ENCODE measurements at places on chromosomes 4 and X.

- DNase-seq: peak; percentile 87
Observed at GRCh38 chrX:118726887-118727685, at the start of gene IL13RA1. IL13RA1 (plus strand) TSS chrX:118727606; CDS start chrX:118727639, 33 bp downstream.

DNA sequence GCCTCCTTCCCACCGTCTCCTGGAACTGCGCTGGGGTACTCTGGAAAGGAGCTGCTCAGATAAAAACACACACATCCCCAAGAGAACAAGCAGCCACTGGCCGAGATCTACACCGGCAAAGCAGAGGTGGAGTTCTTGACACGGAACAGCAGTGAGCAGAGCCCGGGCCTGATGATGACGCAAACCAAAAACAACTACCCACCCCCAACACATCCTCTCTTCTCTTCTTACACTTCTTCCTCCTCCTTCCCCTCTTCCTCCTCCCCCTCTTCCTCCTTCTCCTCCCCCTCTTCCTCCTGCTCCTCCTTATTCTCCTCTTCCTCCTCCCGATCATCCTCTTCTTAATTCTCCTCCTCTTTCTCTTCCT lies 4.6 kb downstream of the PNMA5 start:
- DNase-seq: no peak

DNA sequence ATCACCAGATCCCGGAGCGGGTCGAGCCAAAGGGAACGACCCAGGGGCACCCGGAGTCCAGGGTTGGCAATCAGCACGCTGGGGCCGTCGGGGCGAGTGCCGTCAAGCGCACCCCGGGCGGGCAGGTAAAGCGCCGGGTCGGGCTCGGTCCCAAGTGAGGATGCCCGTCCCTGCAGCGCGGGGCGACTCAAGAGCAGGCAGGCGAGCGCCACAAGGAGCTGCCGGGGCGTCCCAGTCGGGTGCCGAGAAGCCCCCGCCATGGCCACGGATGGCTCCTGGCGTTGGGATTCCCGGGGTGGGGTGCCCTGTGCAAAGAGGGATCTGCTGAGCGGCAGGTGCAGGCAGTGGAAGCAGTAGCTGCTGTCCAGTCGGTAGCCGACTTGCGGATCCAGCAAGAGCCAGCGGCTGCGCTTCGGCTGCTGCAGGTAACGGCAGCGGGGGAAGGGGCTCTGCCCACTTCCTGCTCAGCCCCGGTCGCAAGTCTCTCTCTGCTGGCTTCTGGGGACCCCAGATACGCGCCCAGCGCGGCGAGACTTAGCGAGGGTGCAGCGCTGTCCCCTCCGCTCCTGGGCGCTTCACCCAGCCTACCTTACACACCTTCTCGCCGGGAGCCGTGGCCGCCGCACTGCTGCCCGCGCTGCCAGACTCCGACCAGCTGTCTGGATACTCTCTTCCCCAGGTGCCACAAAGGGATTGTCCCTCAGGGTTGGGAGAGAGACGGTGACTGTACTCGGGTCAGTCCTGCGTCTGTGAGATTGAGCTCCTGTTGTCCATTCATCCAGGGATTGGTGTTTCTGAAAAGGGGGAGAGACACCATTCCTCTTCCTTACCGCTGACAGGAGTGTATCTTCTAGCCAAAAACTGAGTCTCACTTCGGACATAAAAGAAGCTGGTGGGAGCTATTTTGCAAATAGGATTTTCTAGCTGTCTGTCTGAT lies at the start of gene FREM3:
TSS of gene FREM3 (minus strand) at position 260 of the 937 bp plus-strand sequence. CDS start at position 260, 0 bp downstream.
- DNase-seq: no peak

- no peak for DNase-seq
Observed at GRCh38 chrX:150771116-150771515, 77.9 kb downstream of the MTMR1 start.

- no peak for DNase-seq
Observed at GRCh38 chr4:125235971-125236370, 78.8 kb upstream of the FAT4 start.

- no peak for DNase-seq
Observed at GRCh38 chr4:169045862-169046584, 36.0 kb upstream of the CBR4 start.

DNA sequence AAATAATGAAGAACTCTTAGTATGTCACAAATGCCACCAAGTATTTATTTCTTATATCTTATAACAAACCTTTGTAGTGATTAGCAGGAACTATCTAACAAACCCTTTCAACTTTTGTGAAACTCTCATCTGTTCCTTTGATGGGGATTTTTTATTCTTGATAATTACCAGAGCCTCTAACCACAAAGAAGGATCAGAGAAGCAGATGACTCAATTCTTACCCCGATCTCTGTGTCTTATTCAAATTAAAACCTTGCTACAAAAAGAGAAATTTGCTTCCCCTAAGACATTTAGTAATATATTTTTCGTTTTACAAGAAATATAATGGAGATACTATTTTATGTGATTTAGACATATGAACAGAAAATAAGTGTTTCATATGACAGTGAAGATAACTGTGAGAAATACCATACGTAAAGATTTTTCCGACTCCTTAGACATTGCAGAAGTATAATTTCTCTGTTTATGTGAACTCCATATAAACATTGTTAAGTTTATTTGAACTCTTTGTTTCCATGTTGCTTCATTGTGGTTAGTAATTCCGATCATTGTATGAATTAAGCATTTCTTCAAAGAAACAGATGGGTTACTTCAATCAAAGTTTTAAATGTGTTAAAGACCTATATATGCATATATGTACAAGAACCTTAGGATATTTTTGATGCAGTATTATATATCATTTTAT lies 205.4 kb downstream of the CFAP299 start:
- no peak for DNase-seq

DNA sequence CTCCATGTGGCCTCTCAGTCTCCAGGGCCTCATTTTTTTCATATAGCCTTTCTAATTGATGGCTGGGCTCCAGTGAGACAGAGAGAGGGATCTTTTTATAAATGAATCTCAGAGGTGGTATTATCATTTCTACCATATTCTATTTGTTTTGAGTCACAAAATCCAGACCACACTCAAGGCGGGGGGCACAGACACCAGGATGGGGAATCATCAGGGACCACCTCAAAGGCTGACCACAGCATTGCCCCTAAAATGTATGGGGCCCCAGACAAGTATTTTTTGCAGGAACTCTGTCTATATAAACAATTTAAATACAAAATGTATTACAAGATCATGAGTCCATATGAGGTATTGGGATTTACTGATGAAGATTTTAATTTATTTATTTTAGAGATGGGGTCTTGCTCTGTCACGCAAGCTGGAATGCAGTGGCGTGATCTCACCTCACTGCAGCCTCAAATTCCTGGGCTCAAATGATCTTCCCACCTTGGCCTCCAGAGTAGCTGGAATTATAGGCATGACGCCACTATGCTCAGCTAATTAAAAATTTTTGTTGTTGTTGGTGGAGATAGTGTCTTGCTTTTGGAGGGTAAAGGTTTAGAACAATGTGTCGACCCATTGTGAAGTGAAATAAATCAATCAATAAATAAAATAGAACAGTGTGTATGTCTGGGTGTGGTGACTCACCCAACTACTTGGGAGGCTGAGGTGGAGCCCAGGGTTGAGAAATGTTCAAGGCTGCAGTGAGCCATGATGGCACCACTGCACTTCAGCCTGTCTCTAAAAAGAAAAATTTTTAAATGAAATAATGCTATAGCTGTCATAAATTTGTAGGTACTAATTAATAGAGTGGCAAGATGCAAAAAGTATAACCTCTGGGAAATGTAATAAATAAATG lies 29.4 kb downstream of the WDR13 start:
- DNase-seq: no peak

DNA sequence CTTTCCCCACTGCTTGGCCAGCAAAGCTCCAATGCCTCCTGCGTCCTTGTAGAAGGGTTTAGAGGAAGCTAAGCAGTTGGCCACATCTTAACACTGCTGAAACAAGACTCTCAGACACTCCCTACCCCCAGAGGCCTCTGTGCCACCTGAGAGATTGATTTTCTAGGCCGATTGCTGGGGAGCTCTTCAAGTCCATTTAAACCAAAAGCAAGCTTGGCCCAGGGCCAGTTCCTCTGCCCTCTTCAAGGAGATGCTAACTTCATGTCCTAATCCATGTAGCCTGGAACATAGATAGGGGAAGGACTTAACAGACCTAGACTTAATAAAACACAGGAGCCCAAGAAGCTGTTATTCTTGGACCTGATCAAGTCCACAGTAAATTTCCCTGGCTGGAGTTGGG lies 27.2 kb upstream of the FMR1NB start:
- no peak for DNase-seq

DNA sequence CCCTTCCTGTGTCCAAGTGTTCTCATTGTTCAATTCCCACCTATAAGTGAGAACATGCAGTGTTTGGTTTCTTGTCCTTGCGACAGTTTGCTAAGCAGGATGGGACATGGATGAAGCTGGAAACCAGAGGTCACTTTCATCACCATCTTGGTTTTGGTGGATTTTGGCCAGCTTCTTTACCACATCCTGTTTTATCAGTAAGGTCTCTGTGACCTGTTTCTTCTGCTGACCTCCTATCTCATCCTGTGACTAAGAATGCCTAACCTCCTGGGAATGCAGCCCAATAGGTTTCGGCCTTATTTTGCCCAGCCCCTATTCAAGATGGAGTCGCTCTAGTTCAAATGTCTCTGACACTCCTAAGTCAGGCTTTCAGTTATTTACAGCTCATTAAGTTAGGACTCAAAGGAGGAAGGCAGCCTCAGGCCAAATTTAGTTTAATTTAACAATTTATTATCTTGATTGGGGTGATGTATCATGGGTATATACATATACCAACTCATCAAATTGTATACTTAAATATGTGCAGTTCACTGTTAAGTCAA lies 169.9 kb upstream of the NDP start:
- DNase-seq: no peak

GRCh38 chrX:310621-311155 lies 7.9 kb downstream of the GTPBP6 start:
- DNase-seq: no peak

DNA sequence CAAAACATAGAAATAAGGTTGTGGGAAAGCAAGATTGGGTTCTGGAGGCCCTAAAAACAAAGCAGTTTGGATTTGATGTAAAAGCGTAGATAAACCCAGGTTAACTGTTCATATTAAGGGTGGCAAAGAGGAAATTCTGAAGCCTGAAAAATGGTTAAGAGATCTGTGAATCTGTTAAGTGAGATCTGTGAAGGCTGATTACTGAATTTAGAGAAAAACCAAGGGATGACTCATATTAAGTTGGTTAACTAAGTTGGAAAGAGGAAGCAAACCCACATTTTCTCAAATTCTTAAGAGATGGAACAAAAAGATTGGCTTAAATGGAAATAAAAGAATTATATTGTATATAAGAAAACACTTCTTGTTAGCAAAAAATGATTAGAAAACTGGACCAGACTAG lies 22.8 kb downstream of the GPAT3 start:
- DNase-seq: no peak

GRCh38 chrX:124300405-124300804 lies 32.1 kb upstream of the TEX13D start:
- DNase-seq: no peak

- DNase-seq: no peak
Observed at GRCh38 chr4:4659871-4660651, 118.2 kb upstream of the STX18 start.

- DNase-seq: no peak
Observed at GRCh38 chrX:111896148-111896547, 20.2 kb downstream of the TRPC5OS start.

- no peak for DNase-seq
Observed at GRCh38 chr4:15457406-15458201, 12.1 kb upstream of the CC2D2A start.

Measured in femur (tissue), 1 donor.